NCI-H1694 (cell line): ENCODE measurements at places on chromosomes 11 and 22.

GRCh38 chr11:72908032-72908676 lies 93.9 kb downstream of the ATG16L2 start:
- no peak for DNase-seq

- no peak for DNase-seq
These were observed 38.6 kb downstream of the PARVG start for GRCh38 chr22:44219101-44219870.

GRCh38 chr11:33160587-33160986 lies 693 bp downstream of the CSTF3 start:
- DNase-seq, result no peak

DNA sequence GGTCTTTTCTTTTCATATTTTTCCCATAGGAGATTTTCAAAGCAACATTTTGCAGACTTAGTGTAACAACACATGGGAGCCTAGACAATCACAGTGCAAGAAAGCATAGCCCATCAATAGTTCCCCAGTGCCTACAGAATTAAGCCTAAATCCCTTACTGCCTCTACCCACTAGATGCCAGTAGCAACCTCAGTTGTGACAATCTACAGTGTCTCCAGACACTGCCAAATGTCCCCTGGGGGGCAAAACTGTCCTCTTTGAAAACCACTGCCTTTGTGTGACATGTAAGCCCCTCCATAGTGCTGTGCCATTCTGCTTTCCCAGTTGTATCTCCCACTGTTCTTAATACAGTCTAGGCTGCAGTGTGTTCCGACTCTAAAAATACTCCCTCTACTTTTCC lies 1329.0 kb downstream of the LRRC4C start:
- no peak for DNase-seq

- DNase-seq, result no peak
These were observed 751 bp downstream of the FIBIN start for GRCh38 chr11:26994631-26995095.

DNA sequence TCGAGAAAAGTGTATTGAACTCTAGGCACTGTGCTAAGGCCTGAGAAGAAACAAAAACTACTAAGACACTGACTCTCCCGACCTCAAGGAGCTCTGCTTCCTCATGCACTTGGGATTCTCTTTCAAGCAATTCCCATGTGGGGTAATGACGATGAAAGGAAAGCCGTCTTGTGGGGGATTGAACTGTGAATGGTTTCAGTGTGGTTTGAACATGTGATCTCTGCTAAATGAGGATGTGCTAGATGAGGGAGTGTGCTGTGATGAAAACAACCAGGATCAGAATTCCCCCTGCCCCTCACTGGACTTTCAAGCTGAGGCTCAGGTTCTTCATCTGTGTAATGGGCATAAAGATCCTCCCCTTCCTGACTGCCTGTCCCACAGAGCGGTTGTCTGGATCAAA lies 74.9 kb downstream of the DEPDC5 start:
- DNase-seq, result no peak

GRCh38 chr11:129750343-129751292 lies 65.0 kb upstream of the TMEM45B start:
- no peak for DNase-seq

DNA sequence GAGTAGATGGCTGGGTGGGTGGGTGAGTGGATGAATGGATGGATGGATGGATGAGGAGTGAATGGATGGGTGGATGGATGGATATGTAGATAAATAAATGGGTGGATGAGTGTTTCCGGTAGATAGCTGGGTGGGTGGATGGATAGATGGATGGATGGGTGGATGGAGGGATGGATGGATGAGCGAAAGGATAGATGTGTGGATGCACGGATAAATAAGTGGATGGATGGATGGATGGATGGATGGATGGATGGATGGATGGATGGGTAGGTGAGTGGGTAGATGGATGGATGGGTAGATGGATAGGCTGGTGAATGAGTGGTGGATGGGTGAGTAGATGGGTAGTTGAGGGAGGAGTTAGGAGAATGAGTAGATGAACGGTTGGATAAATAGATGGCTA lies 349.3 kb downstream of the MN1 start:
- no peak for DNase-seq

DNA sequence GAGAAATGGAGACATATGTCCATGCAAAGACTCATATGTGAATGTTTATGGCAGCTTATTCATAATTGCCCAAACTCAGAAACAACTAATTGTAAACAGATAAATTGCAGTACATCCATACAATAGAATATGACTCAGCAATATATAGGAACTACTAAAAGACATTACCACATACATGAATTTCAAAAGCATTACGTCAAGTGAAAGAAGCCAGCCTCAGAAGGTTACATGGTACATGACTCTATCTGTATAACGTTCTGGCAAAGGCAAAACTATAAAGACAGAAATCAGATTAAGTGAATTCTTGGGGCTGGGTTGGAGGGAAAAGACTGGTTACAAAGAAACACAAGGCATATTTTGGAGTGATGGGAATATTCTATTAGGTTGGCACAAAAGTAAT lies 7.2 kb downstream of the KCTD21 start:
- DNase-seq, result no peak

DNA sequence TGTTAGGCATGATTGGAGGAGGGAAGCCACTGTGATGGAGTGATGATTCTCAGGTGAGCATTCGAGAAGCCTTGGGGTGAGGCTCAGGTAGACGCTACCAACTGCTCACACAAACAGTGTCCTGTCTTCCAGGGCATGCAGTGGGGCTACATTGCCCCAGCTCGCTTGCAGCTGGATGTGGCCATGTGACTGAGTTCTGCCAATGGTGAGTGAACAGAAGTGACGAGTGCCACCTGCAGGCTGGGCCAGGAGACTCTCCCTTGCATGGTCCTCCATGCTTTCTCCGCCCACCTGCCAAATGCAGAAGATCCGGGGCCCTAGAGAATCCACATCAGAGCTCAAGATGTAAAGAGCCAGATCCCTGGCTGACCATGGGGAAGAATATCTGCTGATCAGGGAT lies 195.9 kb downstream of the BCR start:
- DNase-seq, result no peak

GRCh38 chr11:37861671-37862070 lies 1263.6 kb upstream of the RAG2 start:
- no peak for DNase-seq
